AG09319 (cell line): ENCODE measurements at places on chromosomes 2 and 18.

DNA sequence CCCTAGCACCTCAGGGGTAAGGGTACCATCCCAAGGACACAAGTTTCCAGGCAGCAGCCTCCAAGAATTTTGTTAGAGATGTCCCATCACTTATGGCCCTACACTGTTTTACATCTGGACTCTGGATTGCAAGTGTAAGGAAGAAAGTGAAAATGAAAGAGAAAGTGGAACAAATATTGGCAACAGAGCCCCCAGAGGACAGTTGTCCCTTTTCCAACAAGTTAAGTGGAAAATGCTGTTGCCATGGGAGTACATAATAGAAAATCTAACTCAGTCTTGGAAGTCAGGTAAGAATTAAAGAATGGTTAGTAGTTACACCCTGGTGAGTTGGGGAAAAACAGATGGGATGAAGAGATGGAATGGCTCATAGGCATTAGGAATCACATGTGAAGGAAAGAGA is 50.6 kb downstream of the TTC21B start:
- DNase-seq: no peak

DNA sequence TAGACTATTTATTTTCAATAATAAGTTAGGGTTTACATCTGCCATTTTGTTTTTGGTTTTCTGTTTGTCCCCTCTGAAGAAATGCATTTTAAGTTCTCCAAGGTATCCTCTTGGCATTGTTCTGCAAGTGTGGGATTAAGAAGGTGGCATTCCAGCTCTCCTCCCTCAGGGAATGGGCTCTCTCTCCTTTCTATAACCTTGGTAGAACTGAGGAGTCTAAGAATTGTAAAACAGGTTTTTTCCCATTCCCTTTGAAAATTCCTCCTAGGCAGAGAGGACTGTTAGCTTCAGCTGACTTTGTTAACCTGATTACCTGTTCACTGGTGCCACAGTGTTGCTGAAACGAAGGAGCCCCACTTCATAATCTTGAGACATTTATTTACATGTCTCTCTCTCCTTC is 26.1 kb upstream of the RAB1A start:
- DNase-seq: no peak

GRCh38 chr2:226699321-226699720 is 100.3 kb downstream of the IRS1 start:
- no peak for DNase-seq

DNA sequence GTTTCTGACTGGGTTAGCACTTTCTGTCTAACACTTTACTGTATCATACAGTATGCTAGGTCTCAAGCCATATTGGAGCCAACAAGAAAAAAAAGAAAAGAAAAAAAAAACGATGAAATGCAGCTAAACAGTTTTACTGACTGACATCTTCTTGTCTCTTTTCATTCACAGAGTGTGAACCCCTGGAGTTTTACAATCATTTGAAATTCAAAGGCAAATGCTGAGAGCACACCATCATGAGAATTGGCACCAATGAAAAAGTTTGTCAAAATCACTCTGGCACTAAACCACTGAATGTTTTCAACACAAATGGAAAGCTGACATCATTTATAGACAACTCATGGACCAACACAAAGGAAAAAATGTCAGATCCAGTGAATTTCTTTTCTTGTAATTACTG is 513.3 kb downstream of the LRRTM4 start:
- DNase-seq: no peak

DNA sequence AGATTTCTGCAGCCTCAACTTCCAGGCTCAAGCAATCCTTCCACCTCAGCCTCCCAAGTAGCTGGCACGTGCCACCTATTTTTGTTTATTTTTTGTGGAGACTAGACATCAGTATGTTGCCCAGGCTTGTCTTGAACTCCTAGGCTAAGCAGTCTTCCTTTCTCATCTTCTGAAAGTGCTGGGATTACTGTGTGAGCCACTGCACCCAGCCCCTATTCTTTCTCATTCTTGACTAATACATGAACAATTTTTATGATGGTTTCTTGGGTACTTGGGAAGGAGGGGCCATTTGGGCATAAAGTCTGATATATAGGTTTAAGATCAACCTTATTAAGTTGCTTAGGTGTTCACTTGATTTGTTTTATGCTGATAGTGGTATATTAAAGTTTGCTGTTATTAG is 26.2 kb downstream of the EPC2 start:
- DNase-seq: no peak

- DNase-seq: no peak
Measured at GRCh38 chr2:43790147-43790546, 16.3 kb downstream of the DYNC2LI1 start.

GRCh38 chr18:72866442-72866900 is 1.3 kb downstream of the NETO1 start:
- DNase-seq: no peak

DNA sequence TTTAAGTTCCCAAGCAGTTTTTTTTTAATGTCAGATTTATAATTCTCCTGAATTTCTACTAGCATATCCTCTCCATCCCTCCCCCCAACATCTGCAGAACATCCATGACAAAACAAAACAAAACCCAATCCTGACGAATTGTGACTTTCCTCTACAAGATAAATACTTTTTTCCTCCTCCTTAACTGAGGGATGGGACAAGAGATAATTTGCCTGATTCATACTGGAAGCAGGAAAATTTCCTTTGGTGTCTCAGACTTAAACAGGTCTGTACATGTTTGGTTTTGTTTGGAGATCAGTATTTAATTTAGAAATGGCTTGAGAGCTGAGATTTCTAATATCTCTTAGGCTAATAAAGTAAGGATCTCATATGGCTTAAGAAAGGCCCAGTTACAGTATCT is 2.2 kb downstream of the CAVIN2 start:
- DNase-seq: no peak

GRCh38 chr18:79782566-79783308 is 15.0 kb upstream of the KCNG2 start:
- DNase-seq: no peak

- no peak for DNase-seq
Measured at GRCh38 chr18:63320975-63321265, 1.4 kb upstream of the BCL2 start.

DNA sequence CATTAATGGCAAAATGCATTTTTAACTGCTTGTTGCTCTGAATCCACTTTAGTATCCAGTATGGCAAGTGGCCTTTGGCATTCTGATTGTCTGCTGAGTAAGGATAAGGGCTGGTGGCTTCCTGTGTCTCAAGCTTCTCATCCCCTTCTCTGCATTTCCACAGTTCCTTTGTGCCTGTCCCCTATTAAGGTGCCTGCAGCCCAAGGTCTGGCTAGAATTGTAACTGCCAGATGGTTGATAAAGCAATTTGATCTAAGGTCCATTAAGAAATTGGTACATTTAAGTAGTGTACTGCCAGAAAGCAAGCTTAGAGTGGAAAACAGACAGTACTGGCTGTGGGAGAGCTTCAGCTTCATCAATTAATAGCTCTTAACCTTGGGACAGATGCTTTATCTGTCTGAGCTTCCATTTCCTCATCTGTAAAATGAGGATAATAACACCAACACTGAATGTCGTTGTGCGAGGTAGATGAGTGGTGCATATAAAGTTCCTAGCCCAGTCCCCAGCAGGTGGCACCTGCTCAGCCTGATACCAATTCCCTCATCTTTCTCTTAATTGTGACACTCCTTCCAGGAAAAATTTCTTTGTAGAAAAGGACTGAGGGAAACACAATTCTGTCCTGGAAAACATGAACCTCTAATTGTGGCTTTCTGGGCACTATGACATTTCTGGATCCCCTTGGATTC is 570.6 kb upstream of the GCFC2 start:
- DNase-seq: no peak

DNA sequence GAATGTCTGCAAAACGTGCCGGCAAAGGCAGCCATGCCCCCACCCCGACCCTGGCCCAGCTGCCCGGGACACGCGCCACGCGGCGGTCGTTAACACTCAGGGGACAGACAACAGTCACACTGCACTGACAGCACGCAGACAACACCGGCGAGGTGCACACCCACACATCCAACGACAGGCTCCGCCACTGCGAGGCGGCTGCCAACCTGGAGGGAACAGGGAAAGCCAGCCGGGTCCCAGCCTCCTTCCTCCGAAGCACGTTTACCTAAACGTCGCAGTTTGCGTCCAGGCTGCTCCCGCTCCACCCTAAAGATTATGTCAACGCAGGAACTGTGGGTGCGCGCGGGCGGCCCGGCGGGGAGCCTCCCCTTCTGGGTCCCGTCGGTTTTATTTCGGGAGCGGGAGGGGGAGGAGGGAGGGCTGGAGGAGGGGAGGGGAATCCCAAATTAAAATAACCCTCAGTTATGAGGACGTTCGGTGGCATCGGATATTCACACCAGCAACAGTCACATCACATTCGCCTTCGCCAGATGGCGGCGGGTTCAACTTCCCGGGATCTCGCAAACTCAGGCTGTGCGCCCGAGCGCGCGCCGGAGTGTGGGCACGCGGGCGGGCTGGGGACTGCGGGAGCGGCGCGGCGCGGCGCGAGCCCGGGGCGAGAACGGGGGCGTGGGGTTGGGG is 644 bp downstream of the PTGR3 start:
- DNase-seq: no peak

DNA sequence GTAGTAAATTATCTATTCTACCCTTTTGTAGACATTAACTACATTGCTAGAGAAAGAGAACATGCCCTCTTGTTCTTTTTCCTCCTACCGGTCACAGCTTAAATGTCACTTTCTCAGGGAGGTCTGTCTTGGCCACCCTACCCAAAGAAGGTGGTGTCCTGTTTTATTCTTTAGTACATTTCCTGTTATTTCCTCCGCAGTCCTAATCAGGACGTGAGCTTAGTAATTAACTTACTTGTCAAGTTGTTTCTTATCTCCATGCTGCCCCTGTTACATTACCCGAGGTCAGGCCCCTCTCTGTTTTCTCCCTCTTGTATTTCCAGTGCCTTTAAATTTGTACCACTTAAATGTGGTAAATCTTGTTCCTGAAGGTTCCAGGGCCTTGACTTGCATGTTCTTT is 73.7 kb upstream of the RMDN2 start:
- no peak for DNase-seq

DNA sequence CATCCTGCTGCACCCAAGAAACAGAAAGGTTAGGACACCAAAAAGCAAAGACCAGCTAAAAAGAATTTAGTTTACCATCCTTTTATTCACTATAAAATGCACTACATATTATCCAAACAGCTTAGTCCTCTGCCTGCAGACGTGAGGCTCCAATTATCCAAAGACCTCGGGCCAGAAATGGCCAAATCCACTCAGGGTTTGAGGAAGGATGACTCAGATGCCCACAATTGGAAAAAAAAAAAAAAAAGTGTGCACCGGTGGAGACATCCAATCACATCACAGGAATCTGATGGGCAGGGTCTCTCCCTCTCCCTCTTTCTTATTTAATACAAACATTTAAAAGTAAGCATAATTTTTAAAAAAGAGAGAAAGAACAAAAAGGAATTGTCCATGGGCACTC is 65.7 kb downstream of the TRABD2A start:
- DNase-seq: no peak
